ENCODE measurements at places on chromosomes 2 and 18. TPM values are rescaled to one million over a fixed set of nuclear protein-coding genes. Genes with fewer than 3 reads are reported as not detected.

CHST10 gene
- total RNA-seq: 4.5 TPM

CPO gene
- total RNA-seq: not detected

QPCT gene
- 0.18 TPM for total RNA-seq

ITPRIPL1 gene
- 34.2 TPM for total RNA-seq

ZNF236 gene
- total RNA-seq: 23.2 TPM

PLEKHH2 gene
- 2.3 TPM for total RNA-seq

DGUOK gene
- 63.9 TPM for total RNA-seq

CACNB4 gene
- total RNA-seq: 0.14 TPM

SLC9A4 gene
- 0.11 TPM for total RNA-seq

THUMPD2 gene
- 14.0 TPM for total RNA-seq

PSMA8 gene
- total RNA-seq: 1.7 TPM

LIMS1 gene
- 65.4 TPM for total RNA-seq

MAPK4 gene
- not detected for total RNA-seq
